ENCODE measurements at places on chromosomes 11 and 22.

DNA sequence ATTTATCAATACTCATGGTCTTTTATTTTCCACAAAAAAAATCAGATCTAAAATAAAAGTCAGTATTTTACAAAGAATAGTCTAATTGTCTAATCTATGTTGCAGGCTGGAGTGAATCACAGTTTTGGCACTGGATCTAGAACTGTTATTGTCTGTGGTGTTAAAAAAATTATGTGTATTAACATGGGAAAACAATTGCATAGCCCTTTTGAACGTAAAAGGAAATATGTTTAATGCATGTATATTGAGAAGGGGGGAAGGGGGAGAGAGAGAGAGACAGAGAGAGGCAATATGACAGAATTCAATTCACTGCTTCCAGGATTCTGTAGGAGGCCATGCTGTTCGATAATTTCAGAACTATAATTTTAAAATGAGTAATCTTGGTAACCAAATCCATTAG lies 324.9 kb upstream of the CCDC90B start:
- DNase-seq = no peak

- no peak for DNase-seq
Measured at GRCh38 chr22:24304062-24304675, 33.5 kb downstream of the SPECC1L start.

GRCh38 chr11:76334826-76335389 lies 46.0 kb downstream of the THAP12 start:
- no peak for DNase-seq

- no peak for DNase-seq
Measured at GRCh38 chr11:2471804-2472096, 26.9 kb downstream of the KCNQ1 start.

GRCh38 chr11:96038046-96038445 lies 114.1 kb upstream of the MTMR2 start:
- no peak for DNase-seq

DNA sequence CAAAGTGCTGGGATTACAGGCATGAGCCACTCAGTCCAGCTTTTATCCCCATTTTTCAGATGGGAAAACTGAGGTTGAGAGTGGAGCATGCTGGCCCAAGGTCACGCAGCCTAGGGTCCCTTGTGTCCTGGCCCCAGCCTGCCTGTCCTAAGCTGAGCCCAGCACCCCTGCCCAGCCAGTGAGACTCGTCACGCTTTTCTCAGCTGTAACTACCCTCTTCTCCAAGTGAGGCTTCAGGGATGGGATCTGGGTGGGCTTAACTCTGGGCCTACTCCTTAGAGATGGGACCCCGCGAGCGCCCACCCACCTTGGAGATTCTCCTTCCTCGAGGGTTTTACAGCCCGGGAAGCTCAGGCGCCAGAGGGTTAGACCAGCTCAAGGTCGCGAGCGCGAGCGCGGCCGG lies 390 bp upstream of the TMEM151A start:
- no peak for DNase-seq

- no peak for DNase-seq
Measured at GRCh38 chr11:108734283-108734682, 69.4 kb downstream of the DDX10 start.

DNA sequence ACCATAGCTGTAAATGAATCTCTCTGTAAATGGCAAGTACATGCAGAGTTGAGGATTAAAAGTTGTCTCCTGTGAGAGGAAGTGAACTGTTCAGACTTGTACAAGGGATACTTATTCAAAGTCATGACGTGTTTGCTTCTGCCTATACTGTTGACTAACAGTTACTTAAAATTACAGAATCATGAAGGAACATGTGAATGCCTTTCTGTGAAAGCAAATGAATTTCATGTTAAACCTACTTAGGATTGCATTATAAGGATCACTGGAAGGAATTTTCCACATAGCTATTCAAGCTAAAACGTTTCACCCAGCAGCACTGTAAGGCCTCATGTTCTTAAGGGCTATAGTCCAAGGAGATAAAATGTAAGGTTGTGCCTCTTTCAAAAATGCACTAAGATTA lies 93.4 kb upstream of the BIRC3 start:
- no peak for DNase-seq

GRCh38 chr11:96036863-96037262 lies 113.0 kb upstream of the MTMR2 start:
- no peak for DNase-seq

Data from stimulated activated CD4-positive, alpha-beta T cell treated with anti-CD3 and anti-CD28 coated beads, Interleukin-4, amount 100 ng/mL, for 48 hours (primary cell).